Lower leg skin (tissue), 4 donors: ENCODE measurements at places on chromosomes 3 and 15.

DNA sequence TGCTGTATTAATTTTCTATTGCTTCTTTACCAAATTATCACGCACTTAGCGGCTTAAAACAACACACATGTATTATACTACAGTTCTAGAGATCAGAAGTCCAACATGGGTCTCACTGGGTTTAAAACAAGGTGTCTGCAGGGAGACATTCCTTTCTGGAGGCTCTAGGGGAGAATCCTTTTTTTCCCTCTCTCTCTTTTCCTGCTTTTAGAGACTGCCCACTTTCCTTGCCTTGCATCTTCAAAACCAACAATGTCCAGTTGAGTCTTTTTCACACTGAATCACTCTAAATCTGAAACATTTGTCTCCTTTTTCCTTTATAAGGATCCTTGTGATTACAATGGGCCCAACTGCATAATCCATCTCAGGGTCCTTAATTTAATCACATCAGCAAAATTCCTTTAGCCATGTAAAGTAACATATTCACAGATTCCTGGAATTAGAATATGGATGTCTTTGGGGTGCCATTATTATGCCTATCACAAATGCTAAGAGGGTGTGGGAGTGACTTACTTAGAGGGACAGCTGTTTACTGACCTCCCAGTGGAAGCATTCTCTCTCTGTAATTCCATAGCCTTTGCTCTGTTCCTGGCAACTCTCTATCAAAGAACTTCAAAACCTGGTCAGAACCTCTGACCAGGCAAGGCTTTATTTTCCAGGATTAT is 21.8 kb downstream of the CD200 start:
- no peak for DNase-seq

GRCh38 chr3:30007668-30008067 is 598.7 kb upstream of the TGFBR2 start:
- no peak for DNase-seq

DNA sequence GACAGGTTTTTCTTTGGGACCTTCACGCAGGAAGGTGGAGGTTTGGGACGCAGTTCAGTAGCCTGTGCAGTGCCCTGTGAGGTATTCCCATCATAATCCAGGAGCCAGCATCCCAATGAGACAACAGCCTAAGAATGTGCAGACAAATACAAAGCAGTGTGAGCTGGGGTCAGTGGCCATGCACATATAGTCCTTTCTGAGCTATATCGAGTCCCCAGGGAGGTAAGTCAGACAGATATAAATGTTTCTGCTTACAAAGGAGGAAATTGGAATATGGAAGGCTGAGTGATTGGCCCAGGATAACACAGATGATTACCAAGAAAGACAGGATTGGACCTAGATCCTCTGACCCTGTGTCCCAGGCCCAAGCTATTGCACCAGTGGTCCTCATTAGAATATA is 216.6 kb upstream of the TRIM42 start:
- DNase-seq, result no peak

DNA sequence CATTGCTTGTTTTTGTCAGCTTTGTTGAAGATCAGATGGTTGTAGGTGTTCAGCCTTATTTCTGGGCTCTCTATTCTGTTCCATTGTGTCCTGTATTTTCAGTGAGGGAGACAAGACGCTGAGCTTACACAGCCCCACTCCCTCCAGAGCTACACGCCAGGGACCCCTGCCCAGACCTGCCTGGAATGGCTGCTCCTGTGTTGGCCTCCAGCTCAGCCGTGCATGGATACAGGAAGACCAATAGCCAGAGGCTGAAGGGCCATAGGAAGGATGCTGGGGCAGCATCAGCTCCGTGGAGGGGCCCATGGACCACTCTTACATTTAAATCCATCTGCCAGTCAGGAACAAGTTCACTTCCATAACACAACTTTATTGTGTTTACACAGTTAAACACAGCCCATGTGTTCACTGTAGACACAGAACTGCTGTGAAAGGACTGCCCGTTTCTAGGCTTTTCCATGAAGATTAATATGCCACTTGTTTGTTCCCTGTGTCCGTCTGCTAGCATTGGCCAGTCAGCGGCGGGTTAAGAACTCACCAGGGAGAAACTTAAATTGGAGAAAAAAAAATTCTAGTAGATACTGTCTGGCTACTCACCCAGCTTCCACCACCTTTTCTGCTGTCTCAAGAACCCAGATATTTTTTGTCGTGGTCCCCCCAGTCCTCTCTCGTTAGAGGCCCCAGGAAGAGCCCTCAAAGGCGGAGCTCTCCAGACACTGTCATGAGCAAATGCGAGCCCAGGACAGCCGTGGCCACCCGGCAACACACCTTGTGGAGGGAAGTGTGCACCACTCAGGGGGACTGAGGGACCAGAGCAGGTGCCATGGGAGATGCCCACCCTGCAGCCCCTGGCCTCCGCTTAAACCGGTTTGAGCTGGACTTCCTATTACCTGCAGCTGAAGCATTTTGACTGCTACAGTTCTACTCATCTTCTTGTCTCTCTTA is 142.3 kb upstream of the MEF2A start:
- DNase-seq, result no peak

DNA sequence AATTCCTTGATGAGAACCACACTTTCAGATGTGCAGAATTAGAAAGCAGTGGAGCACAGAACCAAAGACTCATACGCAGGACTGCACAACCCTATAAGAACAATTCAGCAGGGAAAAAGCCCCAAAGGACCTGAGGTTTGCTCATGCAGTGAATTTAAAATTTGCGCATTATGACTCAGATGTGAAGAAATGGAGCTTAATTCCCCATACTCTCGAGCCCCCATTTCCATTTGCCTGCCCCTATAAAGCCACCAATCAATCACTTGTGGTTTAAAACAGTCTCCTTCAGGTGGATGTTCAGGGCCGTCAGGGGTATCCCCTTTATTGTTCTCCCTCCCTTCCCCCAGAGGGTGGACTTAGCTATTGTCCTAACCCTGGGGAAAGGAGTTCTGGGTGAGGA is 221.2 kb downstream of the IGSF11 start:
- DNase-seq, result no peak
